ENCODE measurements at places on chromosomes 4 and X. TPM values are rescaled to one million over a fixed set of nuclear protein-coding genes. Genes with fewer than 3 reads are reported as not detected.

IGSF1 gene
- 1.7 TPM for total RNA-seq

HAUS3 gene
- total RNA-seq = 29.9 TPM

RBM46 gene
- 0.27 TPM for total RNA-seq

RAB39B gene
- total RNA-seq = 20.1 TPM

PFKFB1 gene
- 0.45 TPM for total RNA-seq

DMP1 gene
- total RNA-seq = not detected

RAB41 gene
- total RNA-seq = not detected

LUZP4 gene
- total RNA-seq = not detected

MAGEA2B gene
- total RNA-seq = not detected

LONRF3 gene
- 3.3 TPM for total RNA-seq

CCDC160 gene
- 2.7 TPM for total RNA-seq

NCAPG gene
- 41.3 TPM for total RNA-seq

CXCR3 gene
- not detected for total RNA-seq

EBP gene
- total RNA-seq = 19.9 TPM

F11 gene
- not detected for total RNA-seq

TMPRSS11B gene
- not detected for total RNA-seq

RUFY3 gene
- total RNA-seq = 306 TPM

ADH1C gene
- total RNA-seq = 1.1 TPM

CYLC1 gene
- not detected for total RNA-seq

IRF2 gene
- 12.7 TPM for total RNA-seq

LNX1 gene
- 17.2 TPM for total RNA-seq

Measured in cerebellum (tissue), 4 donors.